ENCODE measurements at places on chromosomes 12 and 14.

- peak; percentile 70 for DNase-seq
Observed at GRCh38 chr12:7832059-7832696, 40.5 kb downstream of the SLC2A14 start.

DNA sequence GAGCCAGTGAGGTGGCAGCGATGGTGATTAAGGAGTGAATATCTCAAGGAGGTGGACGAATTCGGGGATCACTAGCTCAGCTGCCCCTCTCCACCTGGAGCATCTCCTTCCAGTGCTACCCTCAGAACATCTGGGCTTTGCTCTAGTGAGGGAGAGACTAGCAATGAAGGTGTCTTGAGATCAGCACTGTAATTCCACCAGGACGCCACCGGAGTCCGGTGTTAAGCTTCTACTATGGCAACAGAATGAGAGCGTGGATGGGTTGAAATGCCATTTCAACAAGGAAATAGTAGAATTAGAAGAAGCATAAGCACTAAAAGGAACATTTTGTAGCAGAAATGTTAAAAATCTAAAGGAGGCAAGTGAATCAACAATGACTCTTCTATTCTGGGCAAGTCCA is 61.1 kb downstream of the NTF3 start:
- peak; percentile 13 for DNase-seq

DNA sequence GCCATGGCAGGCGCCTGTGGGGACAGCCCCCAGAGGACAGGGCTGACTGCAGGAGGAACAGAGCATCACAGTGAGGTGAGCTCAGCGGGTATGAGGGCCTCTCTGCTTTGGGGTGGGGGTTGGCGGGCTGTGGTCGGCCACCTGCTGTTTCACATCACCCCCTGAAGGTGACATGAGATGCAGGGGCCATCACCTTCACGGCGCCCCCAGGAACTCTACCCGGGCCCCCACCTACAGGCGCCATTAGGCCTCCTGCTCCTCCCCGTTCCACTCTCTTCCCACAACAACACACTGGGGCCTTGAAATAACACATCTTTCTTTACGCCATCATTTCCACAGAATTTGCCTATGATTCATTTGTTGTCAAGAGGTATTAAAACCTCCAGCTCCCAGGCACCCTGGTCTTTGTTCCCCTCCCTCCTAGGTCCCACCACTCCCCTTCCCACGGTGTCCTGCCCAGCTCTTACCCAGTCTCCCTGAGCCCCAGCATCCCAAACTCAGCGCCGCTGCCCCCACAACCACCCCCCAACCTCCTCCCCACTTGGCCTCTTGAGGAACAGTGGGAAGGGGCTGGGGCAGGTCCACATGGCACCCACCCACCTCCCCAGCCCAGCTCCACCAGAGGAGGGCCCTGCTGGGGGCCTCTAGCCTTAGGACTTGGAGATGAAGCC is 12.7 kb upstream of the HDAC7 start:
- DNase-seq, result no peak

GRCh38 chr12:50918584-50919316 is 33.6 kb upstream of the HIGD1C start:
- no peak for DNase-seq

GRCh38 chr12:63318933-63319332 is 167.9 kb upstream of the AVPR1A start:
- no peak for DNase-seq

GRCh38 chr14:25237845-25238244 is 187.9 kb upstream of the STXBP6 start:
- DNase-seq, result peak; percentile 24

DNA sequence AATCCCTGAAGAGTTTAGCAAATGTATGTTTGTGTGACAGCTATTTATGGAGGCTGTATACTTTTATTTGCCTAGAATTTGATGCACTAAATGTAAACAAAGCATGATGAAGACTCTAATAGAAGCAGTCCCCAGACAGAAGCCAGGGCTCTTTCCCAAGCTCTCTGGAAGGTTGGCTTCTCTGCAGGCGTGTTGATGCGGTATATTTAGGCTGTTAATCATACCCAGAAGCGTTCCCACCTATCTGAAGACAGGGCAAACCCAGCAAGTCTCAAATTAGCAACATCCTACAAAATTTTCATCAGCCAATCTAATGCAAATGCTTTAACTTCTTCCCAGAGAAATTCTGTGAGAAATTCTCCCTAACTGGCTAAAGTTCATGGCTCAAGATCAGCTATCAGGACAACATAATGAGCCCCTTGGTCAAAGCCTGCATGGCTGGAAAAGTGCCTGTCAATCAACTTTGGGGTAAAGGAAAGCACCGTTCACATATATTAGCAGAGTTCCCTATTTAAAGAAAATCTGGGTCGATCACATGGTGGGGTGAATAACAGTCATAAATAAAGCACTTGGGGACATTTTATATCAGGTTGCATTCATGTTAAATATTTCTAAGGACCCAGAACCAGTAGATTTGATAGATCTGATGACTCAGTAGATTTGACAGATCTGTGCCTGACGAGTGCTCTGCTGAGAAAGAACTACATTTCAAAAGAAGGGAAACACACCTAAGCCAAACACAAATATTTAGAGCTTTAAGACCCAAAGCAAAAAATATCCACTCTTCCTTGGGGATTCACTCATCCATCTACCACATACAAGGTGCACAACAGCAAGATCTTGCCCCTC is 46.6 kb downstream of the KSR2 start:
- DNase-seq, result no peak

DNA sequence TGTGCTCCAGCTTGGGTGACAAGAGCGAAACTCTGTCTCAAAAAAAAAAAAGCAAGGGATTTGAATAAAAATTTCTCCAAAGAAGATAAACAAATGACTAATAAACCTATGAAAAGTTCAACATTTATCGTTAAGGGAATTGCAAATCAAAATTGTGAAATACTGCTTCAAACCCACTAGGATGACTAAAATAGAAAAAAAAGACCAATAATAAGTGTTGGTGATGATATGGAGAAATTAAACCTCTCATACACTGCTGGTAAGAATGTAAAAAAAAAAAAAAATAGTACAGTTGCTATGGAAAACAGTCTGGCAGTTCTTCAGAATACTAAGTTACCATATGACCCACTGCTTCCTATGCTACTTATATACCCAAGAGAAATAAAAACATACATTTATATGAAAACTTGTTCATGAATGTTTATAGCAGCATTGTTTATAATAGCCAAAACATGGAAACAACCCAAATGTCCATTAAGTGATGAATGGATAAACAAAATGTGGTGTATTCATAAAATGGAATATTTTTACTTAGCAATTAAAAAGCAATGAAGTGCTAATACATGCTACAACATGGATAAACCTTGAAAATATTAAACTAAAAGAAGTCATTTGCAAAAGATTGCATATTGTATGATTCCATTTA is 39.4 kb upstream of the TMPRSS12 start:
- no peak for DNase-seq

GRCh38 chr12:98653866-98654493 is 8.9 kb downstream of the APAF1 start:
- peak; percentile 34 for DNase-seq

DNA sequence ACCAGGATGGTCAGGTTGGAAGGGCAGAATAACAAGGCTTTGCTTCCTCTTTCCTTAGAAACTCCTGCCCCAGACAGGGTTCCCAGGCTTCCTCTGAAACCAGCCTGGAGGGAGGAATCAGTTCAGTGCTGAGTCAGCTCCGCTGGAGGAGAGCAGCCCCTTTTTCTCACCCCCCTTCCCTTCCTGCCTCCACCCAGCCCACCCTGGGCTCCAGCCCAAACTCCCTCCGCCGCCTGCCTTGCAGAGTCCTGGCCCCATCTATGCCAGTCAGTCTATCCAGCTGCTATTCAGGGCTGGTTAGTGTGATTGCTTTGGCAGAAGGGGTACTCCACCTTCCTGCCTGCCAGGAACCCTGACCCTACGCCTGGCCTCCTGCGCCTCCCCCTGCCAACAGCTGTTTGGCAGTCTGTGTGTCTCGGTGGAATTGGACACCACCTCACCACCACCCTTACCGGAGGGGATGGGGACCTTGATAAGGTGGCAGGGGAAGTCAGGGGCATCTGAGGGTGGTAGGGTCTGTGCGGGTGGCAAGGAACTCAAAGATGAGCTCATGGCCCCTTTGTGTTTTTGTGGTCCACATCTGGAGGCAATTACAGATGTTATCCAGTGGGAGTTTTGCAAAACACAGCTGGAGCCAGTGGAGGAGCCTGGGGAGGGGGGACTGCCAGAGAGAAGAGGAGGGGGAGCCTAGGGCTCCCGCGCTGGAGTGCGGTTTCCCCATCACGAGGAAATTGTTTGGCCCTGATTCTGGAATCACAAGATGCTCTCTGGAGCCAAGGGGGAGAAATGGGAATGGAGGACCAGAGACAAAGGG is 12.2 kb downstream of the MMP14 start:
- peak; percentile 5 for DNase-seq

DNA sequence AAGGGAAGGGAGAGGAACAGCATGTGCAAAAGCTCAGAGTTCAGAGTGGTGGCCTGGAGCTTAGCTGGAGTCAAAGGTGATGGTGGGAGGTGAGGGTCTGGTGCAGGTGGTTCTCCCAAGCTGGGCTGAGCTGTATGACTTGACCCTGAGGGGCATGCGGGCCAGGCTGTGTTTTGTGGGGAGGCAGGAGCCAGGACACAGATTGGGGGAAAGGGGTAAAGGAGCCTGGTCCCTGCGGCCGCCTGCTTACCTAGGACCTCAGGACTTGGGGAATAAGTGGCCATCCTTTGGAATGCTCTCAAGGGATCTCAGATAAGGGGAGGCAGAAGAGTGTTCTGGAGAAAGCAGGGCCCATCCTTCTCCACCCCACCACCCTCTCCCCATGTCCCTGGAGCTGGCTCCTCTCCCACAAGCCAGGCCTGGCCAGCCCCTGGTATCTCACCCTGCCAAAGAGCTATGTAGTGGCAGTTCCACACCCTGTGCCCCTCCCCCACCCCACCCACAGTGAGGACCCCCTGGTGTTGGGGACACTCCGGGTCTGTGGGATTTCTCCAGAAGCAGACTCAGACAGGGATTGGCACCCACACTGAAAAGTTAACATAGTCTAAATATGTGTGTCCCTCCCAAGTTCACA is 19.9 kb upstream of the CEP170B start:
- DNase-seq, result no peak

GRCh38 chr14:103136388-103137271 is 13.4 kb downstream of the TNFAIP2 start:
- no peak for DNase-seq

GRCh38 chr14:95663226-95663797 is 22.9 kb upstream of the TCL1B start:
- no peak for DNase-seq

DNA sequence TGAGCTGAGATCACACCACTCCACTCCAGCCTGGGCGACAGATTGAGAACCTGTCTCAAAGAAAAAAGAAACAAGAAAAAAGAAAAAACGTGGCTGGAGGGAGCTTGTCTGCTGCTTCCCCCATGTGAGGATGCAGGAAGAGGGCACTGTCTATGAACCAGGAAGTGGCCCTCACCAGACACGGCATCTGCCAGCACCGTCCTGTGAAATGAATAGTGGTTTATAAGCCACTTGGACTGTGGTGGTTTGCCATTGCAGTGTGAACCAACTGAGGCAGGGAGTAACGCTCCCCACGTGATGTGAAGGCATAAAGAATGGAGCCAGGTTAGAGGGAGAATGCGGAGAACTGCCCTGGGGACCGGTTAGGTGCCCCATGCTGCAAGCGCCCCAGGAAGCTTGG is 4.5 kb upstream of the BRF1 start:
- DNase-seq, result no peak

DNA sequence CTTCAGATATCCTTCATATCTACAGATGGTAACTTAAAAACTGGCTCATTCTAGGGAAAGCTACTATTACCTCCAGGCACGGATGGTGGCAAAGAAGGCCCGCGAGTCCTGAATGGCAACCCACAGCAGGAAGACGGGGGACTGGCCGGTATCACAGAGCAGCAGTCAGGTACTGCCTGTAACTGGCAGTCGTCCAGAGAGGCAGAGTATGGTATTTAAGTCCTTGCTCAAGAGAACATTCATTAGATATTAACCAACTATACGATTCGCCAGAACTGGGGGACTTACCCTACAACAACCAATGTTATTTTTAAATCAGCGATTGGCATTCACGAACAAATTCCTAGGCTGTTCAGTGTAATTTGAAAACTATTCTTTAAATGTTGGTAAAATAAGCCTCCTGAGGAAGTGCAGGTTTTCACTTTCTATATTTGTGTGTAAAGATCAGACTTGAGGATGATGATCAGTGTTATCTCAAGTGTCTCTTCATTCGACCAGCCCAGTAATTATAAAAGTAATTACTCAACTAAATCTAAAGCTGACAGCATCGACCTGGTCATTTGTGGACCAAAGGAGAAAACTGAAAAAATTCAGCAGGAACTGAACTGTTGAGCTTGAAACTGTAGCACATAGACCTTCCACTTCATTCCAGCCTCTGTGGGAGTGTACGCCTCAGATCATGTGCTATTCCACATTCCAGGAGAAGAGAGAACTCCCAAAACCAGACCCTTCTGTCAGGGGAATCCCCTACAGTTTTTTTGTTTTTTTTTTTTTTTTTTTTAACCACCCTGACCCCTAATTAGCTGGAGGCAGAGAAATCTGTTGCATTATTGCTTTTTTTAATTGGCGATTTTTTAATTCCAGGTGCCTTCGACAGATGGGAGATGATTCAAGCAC is 75.6 kb downstream of the ESR2 start:
- no peak for DNase-seq

DNA sequence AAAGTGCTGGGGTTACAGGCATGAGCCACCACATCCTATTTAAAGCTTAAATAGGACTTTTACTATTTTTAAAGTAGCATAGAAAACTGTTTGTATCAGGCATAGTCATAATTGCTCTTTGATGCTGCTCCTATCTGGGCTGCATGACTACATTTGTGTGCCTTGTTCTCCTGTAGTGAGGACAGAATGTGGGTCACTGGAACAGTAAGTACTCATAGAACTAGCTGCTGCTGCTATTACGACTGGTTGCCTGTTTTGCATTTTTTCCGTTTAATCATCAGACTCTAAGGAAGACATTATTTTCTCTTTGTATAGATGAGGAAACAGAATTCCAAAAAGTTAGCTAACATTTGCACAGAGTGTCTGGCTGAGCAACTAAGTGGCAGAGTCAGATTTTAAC is 42.8 kb downstream of the ZC3H14 start:
- DNase-seq, result no peak

GRCh38 chr12:84922693-84923092 is 10.1 kb upstream of the SLC6A15 start:
- DNase-seq, result no peak

DNA sequence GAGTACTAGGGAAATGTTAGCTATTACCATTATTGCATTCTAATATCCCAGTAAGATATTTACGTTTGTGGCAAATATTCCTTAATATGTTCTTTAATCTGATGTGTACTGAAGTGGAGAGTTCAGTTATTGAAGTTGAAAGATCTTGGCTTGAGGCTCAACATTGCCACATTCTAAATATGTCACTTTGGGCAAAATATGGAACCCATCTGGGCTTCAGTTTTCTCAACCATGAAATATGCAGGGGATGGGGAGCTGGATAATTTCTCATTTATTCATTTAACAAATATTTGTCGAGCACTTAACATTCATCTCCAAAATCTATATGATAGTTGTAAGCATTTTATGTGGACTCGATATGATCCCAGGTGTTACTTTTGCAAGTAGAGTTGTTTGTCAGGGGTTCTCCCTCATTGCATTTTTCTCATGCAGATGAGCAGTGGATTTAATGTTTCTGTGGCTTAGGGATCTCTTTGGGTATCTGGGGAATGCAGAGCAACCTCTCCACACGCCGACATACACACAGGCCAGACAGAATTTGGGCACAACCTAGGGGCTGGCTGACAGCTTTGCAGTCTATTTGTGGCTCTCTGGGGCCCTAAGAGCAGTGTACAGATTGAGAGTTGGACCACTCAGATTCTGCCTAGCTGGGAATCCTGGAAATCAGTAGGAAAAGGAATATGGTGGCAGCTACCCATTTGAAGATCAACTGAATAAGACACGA is 26.6 kb upstream of the APPL2 start:
- no peak for DNase-seq
